Right lung (tissue), 10 donors: ENCODE measurements at places on chromosomes 7 and 10. TPM values are rescaled to one million over a fixed set of nuclear protein-coding genes. Genes with fewer than 3 reads are reported as not detected.

IL2RA gene
- polyA plus RNA-seq = 0.06 TPM

NODAL gene
- 0.82 TPM for polyA plus RNA-seq

PTPN12 gene
- polyA plus RNA-seq = 92.9 TPM

TWIST1 gene
- polyA plus RNA-seq = 0.31 TPM

PDSS1 gene
- polyA plus RNA-seq = 9.3 TPM

XRCC2 gene
- polyA plus RNA-seq = 9.2 TPM

HOXA6 gene
- 13.8 TPM for polyA plus RNA-seq

BMPR1A gene
- polyA plus RNA-seq = 75.3 TPM

OTUD1 gene
- polyA plus RNA-seq = 13.6 TPM

HABP2 gene
- polyA plus RNA-seq = 1.3 TPM

DNAH11 gene
- 3.6 TPM for polyA plus RNA-seq

CALHM1 gene
- polyA plus RNA-seq = 0.06 TPM

GPR146 gene
- polyA plus RNA-seq = 9.4 TPM

ZNF117 gene
- 60.3 TPM for polyA plus RNA-seq

TRIM50 gene
- polyA plus RNA-seq = 0.19 TPM

DENND10 gene
- polyA plus RNA-seq = 42.2 TPM

SLC39A12 gene
- not detected for polyA plus RNA-seq

FRAT1 gene
- polyA plus RNA-seq = 2.9 TPM

CRTAC1 gene
- polyA plus RNA-seq = 2.4 TPM

EBF3 gene
- polyA plus RNA-seq = 1.7 TPM

WEE2 gene
- polyA plus RNA-seq = 0.26 TPM

CRYGN gene
- 0.58 TPM for polyA plus RNA-seq

PTF1A gene
- polyA plus RNA-seq = not detected

WDFY4 gene
- polyA plus RNA-seq = 4.5 TPM

MRLN gene
- polyA plus RNA-seq = 1.1 TPM

PRSS58 gene
- not detected for polyA plus RNA-seq

WNT16 gene
- not detected for polyA plus RNA-seq

OR6V1 gene
- not detected for polyA plus RNA-seq

CPN1 gene
- polyA plus RNA-seq = 0.16 TPM

TMEM229A gene
- polyA plus RNA-seq = 1.0 TPM

CALCR gene
- not detected for polyA plus RNA-seq

SUN3 gene
- polyA plus RNA-seq = 0.25 TPM

TYW1 gene
- 23.4 TPM for polyA plus RNA-seq

TFEC gene
- polyA plus RNA-seq = 2.0 TPM

POT1 gene
- 50.0 TPM for polyA plus RNA-seq

CREM gene
- polyA plus RNA-seq = 41.1 TPM

HTR5A gene
- not detected for polyA plus RNA-seq

PRLHR gene
- polyA plus RNA-seq = 0.08 TPM

HMX3 gene
- not detected for polyA plus RNA-seq

CCDC172 gene
- not detected for polyA plus RNA-seq

GPR85 gene
- 1.7 TPM for polyA plus RNA-seq

LIPK gene
- polyA plus RNA-seq = not detected

LRRC17 gene
- polyA plus RNA-seq = 187 TPM

AGAP6 gene
- 26.0 TPM for polyA plus RNA-seq

MINDY4 gene
- polyA plus RNA-seq = 16.5 TPM

H2AZ2 gene
- polyA plus RNA-seq = 285 TPM
